Stimulated activated CD4-positive, alpha-beta T cell treated with anti-CD3 and anti-CD28 coated beads, Interleukin-4, amount 100 ng/mL, for 24 hours (primary cell): ENCODE measurements at places on chromosomes 6 and 20.

DNA sequence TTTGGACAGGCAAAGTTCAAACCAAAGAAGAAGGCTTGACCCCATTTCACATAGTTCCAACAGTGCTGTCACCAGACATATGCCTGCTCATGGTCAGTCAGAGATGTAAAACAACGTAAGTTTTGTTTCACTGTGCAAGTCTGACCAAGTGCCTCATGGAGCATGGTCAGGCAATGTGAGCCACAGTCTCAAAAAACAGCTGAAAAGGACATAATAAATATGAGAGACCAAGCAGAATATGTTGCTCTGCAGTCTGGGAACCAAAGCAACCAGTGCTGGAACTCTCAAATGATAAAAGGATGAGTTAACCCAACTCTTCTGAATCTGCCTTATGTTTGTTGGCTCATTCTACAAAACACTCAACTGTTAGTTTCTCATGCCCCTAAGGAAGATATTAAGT is 39.9 kb upstream of the DST start:
- DNase-seq: no peak

DNA sequence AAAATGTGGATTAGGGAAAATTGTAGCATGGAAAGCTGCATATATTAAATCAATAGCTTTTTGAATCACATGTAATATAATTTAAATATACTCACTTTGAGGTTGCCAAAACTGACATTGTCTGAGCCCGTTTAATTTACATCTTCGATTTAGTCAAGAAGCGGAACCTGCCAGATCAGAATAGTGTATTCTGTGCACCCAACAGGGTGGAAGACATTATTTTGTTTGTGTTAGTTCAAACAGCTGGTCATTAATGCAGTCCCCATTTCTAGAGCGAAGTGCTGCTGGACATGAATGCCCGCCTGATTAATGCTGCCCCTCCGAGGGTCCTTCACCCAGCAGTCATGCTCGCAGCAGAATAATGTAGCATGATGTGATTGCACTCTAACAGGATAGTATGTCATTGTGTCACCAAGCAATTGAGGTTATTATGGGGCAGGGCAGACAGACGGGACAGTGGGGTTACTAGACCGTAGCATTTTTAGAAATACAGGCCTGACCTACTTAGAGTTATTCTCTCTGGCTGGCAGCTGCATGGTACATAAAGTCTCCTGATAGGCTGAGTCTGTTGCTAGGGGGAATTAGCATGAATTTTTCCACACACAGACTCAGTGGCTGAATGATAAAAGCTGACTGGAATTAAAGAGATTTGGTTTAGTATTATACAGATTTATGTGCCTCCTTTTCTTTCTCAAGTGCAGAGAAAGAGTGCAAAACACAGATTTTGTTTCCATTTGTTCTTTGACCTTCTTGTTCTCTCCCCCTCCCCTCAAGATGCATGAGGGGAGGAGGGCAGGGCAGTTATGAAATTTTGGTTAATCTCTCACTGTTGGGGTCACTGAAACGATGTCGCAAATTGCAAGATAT is 147.1 kb downstream of the PRL start:
- no peak for DNase-seq

GRCh38 chr20:6613280-6613861 is 154.1 kb upstream of the BMP2 start:
- no peak for DNase-seq

GRCh38 chr6:125931733-125932450 is 24.7 kb upstream of the HINT3 start:
- DNase-seq: no peak

GRCh38 chr6:90126839-90127238 is 169.8 kb downstream of the BACH2 start:
- DNase-seq: no peak

- DNase-seq: no peak
These were observed 45.1 kb upstream of the TENT5A start for GRCh38 chr6:81797591-81797990.

- no peak for DNase-seq
These were observed 631 bp downstream of the PHACTR3 start for GRCh38 chr20:59604741-59605600.

DNA sequence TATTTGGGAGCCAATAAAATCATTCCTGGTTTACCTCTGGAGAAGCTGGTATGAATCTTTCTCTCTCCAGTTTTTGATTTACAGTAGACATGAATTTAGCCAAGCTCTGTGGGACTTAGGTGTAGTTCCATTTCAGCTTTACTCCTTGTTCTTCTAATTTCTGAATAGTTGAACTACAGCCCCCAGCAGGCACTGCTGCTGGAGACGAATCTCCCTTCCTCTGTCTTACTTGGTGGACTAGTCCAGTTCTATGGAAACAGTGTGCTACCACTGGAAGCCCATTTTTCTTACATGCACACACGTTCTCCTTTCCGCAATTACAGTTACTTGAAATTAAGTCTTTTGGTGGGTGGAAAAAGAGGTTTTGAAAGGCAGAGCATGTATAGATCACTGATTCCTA is 42.3 kb downstream of the RALGAPB start:
- no peak for DNase-seq

GRCh38 chr20:44036441-44036840 is 121.8 kb downstream of the TOX2 start:
- DNase-seq: no peak

- DNase-seq: no peak
These were observed 129.8 kb downstream of the TPBG start for GRCh38 chr6:82493467-82493866.

GRCh38 chr6:147852772-147853171 is 344.3 kb downstream of the SAMD5 start:
- DNase-seq: no peak

- DNase-seq: no peak
These were observed 57.0 kb downstream of the KIF13A start for GRCh38 chr6:17930321-17930993.

DNA sequence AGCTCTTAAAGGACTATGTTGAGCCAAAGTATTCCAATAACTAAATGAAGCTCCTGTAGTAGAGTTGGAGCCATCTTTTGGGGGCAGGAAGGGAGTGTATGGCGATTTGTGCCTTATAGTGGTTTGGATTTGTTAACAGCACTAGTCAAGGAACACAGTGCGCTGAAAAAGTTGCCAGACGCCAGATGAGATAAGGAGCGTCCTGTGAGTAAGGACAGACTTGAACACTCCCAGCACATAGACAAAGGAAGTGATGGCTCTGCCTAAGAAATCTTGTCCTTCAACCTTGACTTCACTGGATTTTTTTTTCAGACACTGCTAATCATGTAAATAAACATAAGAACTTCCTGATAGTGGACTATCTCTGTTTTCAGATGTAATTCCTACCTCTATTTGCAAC is 136.9 kb downstream of the TRMT11 start:
- no peak for DNase-seq

DNA sequence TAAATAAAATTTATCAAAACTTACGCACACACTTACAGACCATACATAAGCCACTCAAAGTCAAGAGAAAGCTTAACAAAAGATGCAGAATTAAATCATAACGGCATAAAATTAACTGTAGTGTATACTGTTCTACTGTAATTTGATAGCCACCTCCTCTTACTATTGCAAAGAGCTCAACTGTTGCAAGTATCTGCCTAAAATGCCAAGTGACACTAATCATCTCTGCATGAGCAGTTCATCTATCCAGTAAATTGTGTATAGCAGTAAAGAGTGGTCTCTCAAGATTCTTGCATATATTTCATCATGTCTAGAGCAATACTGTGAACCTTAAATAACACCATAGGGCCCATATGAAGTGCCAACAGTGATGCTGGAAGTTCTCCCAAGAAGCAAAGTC is 12.3 kb downstream of the OR2H2 start:
- no peak for DNase-seq

- DNase-seq: no peak
These were observed 12.2 kb downstream of the LIN28B start for GRCh38 chr6:104969108-104969507.

- no peak for DNase-seq
These were observed 209.0 kb upstream of the SLC35B3 start for GRCh38 chr6:8644306-8644705.

- no peak for DNase-seq
These were observed 18.5 kb downstream of the PCK1 start for GRCh38 chr20:57579331-57579897.

- DNase-seq: peak; percentile 80
These were observed 33.6 kb downstream of the APCDD1L start for GRCh38 chr20:58481481-58482021.
